Inflammatory macrophage treated with lipopolysaccharide for 1 hour (primary cell): ENCODE measurements at places on chromosomes 6 and 20.

- DNase-seq, result no peak
These were observed 71.9 kb upstream of the SULF2 start for GRCh38 chr20:47857187-47857568.

DNA sequence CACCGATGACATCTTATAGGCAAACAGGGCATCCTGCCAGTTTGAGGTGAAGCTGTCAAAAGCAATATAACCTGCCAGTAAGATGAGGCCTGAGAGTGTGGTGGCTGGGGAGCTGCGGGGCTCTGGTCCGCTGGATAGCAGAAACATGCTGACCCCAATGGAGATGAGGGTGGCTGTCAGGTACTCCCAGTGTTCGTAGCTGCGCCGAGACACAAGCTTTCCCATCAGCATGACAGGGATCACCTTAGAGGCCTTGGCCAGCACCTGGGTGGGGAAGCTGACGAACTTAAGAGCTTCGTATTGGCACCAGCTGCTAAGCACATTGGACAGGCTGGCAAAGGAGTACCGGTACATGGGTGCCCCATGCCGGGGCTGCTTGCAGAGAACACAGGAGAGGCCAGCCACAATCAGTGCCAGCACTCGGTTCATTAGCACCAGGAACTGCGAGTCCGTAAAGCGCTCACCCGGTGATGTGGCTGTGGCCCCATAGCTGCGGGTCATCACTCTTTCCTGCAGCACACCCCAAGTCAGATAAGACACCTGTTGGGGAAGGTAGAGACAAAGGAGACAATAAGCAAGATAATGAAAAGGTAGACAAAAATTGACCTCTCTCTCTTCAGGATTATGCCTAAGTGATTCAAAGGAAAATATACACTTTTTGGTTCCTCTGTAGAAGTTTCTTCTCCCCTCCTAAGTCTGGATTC is 2.1 kb downstream of the SLC35B2 start:
- no peak for DNase-seq

GRCh38 chr20:50190251-50191064 is at the start of gene CEBPB:
TSS of gene CEBPB (plus strand) at chr20:50190830. CDS start at chr20:50191034, 204 bp downstream.
- peak; percentile 88 for DNase-seq

DNA sequence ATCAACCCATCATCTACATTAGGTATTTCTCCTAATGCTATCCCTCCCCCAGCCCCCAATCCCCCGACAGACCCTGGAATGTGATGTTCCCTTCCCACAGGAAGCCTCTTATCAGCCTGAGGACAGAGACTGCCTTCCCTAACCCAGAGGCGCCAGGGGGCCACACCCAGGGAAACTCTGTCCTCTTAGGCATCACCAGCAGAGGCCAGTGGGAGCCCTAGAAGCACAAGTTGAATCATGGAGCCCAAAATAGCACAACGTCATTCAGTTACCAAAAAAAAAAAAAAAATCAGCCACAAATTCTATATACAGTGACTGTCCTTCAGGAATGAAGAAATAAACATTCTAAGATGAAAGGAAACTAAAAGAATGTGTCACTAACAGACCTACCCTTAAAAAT is 625.7 kb downstream of the TFAP2A start:
- no peak for DNase-seq

DNA sequence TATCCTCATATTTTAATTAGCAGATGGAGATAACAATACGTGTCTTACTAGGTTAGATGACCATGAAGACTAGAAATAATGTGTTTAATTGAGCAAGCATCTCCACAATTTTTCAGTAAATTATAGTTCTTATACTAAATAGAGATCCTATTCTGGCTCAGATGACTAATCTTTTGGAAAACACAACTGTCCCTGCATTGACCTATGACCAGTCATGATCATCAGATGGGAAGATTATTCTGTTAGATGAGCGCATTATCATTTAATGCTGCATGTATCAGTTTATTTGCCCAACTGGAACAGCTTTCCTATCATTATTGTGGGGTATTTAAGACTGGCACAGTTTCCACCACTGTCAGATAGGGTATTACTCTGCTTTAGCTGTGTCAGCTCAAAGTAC is 185.5 kb downstream of the MOXD1 start:
- DNase-seq, result no peak

GRCh38 chr20:48308232-48308781 is 519.5 kb downstream of the PREX1 start:
- DNase-seq, result no peak

DNA sequence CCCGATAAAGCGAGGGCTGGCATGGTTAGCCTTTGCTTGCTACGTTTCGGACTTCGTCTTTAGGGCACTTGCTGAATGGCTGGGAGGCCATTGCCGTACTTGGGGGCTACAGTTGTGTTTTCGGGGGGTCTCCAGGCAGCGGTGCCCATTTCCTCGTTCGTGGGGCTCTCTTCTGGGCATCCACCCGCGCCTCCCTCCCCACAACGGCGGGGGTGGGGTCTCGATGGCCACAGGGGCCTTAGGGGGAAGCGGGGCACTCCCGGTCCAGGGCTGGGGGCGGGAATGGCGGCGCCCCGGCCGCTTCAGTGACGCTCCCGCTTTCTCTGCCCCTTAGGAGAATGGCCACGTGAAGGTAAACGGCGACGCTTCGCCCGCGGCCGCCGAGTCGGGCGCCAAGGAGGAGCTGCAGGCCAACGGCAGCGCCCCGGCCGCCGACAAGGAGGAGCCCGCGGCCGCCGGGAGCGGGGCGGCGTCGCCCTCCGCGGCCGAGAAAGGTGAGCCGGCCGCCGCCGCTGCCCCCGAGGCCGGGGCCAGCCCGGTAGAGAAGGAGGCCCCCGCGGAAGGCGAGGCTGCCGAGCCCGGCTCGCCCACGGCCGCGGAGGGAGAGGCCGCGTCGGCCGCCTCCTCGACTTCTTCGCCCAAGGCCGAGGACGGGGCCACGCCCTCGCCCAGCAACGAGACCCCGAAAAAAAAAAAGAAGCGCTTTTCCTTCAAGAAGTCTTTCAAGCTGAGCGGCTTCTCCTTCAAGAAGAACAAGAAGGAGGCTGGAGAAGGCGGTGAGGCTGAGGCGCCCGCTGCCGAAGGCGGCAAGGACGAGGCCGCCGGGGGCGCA is 2.4 kb downstream of the MARCKS start:
- DNase-seq, result peak; percentile 42

DNA sequence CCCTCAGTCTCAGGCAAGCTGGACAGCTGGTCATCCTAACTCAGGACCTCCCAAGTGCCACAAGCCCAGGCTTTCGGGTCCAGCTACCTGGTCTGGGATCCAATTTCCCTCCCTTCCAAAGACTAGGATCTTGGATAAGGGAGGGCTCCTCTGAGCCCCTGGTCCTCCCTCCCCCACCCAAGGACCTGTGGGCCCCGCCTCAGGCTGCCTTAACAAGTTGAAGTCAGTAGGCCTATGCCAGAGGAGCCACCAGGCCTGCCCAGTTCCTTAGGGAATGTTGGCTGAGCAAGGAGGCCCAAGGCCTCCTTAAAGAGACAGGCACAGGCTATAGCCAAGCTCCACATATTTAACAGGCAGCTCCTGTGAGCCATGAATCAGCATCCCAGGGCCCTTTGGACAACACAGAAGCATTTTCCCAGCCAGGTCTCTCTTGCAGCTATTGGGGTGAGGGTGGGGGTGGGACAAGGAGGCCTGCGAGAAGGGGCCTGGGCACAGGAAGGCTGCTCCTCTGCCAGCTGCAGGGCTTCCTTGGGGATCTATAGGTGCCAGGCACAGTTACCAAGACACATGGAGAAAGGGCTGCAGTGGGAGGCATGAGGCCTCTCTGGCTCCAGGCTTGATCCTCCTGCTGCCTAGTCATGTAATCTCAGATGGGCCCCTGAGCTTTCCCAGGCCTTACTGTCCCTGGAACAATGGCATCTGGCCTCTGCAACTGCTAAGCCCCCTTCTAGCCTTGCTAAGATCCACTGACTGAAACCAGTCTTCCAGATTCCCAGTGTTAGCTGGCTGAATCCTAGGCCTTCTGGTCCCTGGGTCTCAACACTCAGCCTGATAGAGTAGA is 27.4 kb upstream of the NOL4L start:
- DNase-seq, result no peak

DNA sequence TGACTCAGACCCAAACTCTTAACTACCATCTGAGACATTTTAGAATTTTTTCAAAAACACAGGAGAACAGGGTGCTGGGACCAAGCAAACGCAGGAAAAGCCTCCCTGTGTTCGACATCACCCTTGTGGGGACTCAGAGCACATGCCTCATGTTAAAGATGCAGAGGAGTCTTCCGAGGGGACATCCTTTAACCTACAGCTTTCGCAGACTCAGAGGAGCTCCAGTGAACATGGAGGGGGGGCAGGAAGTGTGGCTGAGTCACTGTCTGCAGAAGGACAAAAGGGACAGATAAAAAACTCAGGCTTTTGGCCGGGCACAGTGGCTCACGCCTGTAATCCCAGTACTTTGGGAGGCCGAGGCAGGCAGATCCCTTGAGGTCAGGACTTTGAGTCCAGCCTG is 15.1 kb downstream of the BMP7 start:
- DNase-seq, result no peak

GRCh38 chr6:25197111-25197510 is 82.1 kb upstream of the CARMIL1 start:
- DNase-seq, result no peak

DNA sequence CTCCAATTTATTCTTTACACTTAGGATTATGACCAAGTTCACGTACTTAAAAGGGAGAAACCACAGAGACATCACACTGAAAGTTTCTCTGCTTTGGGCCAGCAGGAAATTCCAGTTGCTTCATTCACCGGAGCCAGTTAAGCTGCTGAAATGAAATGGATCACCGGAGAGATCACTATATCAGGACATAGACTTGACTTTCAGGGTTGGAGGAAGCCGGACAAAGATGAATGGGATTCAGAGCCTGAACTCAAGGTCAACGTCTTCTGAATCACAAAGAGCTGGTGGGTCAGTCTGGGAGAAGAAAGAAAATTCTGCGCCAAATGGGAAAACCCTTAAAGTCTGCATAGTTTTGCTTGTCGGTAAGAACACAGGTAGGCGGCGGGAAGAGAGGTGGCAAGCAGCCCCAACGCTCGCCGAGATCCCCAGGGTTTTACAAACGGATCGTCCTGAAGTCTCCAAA is 81.9 kb upstream of the CCDC28A start:
- peak; percentile 42 for DNase-seq

GRCh38 chr6:165186041-165186440 is 123.4 kb downstream of the C6orf118 start:
- no peak for DNase-seq

DNA sequence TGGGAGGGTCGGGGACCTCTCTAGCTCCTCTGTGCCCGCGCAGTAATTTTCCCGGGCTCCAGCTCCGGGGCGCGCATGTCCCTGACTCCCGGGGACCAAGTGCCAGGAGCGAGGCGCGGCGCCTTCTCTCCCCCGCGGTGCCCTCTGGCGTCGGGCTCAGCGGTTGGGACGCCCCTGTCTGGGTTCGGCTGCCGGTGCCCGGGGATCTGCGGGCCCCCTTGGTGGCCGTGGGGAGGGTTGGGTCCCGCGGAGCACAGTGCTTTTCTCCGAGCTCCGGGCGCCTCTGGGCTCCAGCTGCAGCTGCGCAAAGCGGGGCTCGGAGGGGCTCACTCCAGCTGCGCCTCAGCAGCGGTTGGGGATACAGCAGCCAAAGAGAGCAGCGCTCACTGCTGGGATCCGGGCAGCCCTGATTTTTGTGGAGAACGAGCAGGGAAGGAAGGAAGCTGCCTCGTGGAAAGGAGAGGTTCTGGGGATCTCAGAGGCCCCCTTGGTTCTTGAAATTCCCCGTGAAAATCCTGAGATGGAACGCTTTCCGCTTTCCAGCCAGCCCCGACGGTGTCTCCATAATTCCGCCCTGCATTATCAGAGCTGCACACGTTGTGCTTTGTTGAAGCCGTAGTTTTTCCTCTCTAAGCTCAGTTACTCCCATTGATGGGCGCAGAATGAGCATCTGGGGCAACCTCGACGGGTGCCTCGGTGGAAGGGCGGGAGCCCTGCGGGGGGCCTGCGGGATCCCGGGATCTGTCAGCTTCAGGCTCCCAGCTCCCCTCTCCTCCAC is 861 bp downstream of the PPP1R14C start:
- no peak for DNase-seq

DNA sequence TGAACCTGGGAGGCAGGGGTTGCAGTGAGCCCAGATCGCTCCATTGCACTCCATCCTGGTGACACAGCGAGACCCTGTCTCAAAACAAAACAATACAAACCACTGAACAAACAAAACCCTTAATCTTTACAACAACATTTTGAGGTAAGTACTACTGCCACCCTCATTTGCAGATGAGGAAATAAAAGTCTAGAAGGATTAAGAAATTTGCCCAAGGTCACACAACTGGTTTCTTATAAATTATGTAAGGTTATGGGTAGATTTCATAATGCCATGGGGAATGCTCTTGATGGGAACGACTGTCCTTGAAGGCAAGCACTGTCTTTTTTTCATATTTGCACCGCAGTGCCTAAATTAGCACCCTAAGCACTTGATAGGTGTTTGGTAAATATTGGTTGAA is 13.8 kb upstream of the B4GALT5 start:
- peak; percentile 87 for DNase-seq

DNA sequence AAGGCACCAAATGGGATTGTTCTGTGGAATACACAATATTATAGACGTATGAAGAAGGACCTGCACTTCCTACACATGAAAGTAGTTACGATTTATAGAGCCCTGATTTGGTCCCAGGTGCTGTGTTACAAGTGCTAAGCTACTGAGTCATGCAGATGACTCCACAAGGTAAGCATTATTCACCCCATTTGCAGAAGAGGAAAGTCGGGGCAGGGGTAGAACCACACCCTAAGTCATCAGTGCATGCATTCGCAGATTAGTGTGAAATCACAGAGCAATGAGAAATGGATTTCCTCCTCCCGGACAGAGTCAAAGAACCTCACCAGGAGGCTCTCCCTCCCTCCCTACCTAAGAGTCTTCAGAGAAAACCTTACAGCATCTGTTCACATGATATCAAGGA is 279.5 kb downstream of the LRFN2 start:
- DNase-seq, result no peak

GRCh38 chr20:34945315-34946077 is 10.1 kb downstream of the GSS start:
- DNase-seq, result no peak

GRCh38 chr6:89289710-89290109 is 25.4 kb downstream of the GABRR2 start:
- DNase-seq, result no peak

DNA sequence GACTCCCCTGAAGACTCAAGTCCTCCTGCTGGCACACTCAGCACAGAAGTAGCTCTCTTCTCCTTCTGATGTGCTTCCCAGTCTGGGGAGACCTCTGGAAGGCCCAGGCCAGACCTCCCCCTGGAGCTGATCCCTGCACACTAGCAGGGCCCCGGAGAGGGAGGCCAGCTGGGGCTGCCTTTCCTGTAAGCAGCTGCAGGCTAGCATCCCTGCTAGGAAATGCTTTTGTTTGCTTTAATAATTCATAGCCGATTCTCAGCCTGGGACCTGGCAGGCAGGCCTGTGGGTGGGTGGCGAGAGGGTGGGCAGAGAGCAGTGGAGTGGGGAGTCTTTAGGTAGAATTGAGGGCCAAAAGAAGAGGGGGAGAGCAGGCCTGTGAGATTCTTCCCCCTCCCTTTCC is 5.2 kb downstream of the EBF4 start:
- DNase-seq, result no peak

- peak; percentile 44 for DNase-seq
These were observed 528.6 kb upstream of the JARID2 start for GRCh38 chr6:14717307-14717706.

- no peak for DNase-seq
These were observed 108.4 kb upstream of the SLC22A23 start for GRCh38 chr6:3565291-3565690.

GRCh38 chr6:140736231-140736630 is 1361.8 kb upstream of the CITED2 start:
- no peak for DNase-seq

- DNase-seq, result no peak
These were observed 78.2 kb upstream of the TBX18 start for GRCh38 chr6:84842525-84843166.

- no peak for DNase-seq
These were observed 22.9 kb downstream of the RANBP9 start for GRCh38 chr6:13688692-13689196.
